ENCODE measurements at places on chromosomes 5 and 9.

DNA sequence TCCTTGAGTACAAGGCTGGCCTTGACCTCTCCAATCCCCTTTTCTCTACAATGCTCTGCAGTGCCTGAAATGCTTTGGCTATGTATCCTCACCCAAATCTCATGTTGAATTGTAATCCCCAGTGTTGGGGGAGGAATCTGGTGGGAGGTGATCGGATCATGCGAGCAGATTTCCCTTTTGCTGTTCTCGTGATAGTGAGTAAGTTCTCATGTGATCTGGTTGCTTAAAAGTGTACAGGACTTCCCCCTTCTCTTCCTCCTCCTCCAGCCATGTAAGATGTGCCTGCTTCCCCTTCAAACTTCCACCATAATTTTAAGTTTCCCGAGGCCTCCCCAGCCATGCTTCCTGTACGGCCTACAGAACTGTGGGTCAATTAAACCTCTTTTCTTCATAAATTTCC is 28.5 kb upstream of the AKNA start:
- no peak overlapping the region for H3K27ac ChIP-seq
- no peaks in the 10 kb centered on the region for H3K27me3 ChIP-seq
- H3K4me3 ChIP-seq: no peak overlapping the region
- DNase-seq: no peak

DNA sequence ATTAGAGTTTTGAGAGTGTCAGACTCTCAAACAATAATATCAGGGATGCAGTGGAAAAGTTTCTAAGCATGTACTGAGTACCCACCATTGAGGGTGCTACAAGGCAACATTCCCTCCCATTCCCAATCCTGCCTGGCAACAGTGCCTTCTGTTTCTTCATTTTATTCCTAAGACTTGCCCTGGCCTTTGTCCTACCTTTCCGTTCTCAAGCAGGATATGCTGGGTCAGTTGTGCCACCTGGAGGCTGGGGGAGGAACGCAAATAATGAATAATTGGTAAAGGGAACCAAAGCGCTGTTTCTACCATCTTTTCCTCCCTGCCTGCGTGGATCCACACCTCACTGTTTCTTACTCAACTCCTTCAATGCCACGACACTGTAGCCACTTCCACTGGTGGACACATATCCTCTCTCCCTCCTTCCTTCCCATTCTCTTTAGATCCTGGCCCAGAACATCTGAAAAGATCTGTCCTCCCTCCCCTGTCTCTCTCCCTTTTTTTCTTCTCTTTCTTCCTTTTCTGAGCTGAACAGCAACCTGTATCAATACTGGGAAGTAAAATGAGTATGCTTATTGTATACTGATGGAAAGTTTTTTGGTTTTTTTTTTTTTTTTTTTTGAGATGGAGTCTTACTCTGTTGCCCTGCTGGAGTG is 149.5 kb downstream of the C9orf152 start:
- no peaks in the 10 kb centered on the region for H3K36me3 ChIP-seq
- peaks cover 5% of the 10 kb centered on the region for H3K4me1 ChIP-seq
- no peak overlapping the region for H3K4me3 ChIP-seq
- H3K27me3 ChIP-seq: no peaks in the 10 kb centered on the region
- H3K27ac ChIP-seq: no peak overlapping the region

DNA sequence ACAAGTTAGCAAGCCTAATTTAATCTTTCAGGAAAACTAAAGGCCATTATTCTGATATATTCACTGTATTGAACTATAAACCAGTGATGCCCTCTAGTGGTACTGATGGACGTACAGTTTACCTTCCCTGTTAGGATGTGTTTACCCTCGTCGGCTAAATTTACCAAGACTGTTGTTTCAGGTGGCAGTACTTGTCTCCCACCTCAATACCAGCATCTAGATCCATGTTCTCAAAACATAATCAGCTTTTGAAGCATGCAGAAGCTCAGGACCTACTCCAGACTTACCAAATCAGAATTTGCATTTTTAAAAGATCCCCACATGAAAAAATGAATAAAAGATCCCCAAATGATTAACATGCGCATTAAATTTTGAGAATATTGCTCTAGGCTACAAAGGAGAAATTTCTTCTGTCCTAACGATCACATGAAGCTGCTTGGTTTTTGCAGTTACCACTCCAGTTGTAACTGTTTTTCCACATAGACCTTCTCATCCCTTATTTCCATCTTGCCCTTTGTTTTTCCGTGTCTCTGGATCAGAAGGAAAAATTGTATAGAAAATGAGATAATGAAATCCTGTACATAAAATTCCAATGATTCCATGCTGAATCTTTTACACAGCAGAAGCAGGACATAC is 3.2 kb upstream of the BAAT start:
- H3K4me1 ChIP-seq: no peaks in the 10 kb centered on the region
- no peak overlapping the region for H3K27ac ChIP-seq
- no peaks in the 10 kb centered on the region for H3K27me3 ChIP-seq

DNA sequence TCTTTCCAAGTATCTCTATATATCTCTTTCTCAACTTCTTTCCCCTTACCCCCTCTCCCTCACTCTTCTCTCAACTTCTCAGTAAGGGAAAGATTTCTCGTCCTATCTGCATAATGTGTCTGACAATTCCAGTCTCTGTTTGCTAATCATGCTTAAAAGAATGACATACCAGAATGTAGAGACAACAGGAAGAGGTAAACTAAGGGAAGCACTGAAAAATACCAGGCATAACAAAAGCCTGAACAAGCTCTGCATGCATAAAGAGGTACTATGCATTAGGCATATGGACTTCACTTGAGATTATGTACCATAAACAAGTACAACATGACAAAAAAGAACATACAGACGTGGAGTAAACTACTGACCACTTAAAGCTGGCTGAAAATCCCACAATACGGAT is 62.6 kb downstream of the SEMA5A start:
- H3K4me3 ChIP-seq: no peak overlapping the region
- no peaks in the 10 kb centered on the region for H3K27me3 ChIP-seq
- no peaks in the 10 kb centered on the region for H3K36me3 ChIP-seq
- H3K4me1 ChIP-seq: no peaks in the 10 kb centered on the region
- no peak for DNase-seq
- no peak overlapping the region for H3K27ac ChIP-seq

All from esophagus squamous epithelium (tissue), 5 donors.